Stomach (tissue), 19 donors: ENCODE measurements at places on chromosomes 3 and 15. TPM values are rescaled to one million over a fixed set of nuclear protein-coding genes. Genes with fewer than 3 reads are reported as not detected.

CYP8B1 gene
- polyA plus RNA-seq, result not detected

P2RY1 gene
- polyA plus RNA-seq, result 5.0 TPM

GALNT15 gene
- polyA plus RNA-seq, result 4.6 TPM

SLC12A1 gene
- not detected for polyA plus RNA-seq
